Uterus (tissue), 4 donors: ENCODE measurements at places on chromosomes 2 and 18. TPM values are rescaled to one million over a fixed set of nuclear protein-coding genes. Genes with fewer than 3 reads are reported as not detected.

ZEB2 gene
- 177 TPM for total RNA-seq

- H3K4me3 ChIP-seq, result no peak overlapping the region
- peak overlapping the region; percentile 84 for H3K27ac ChIP-seq
- no peaks in the 10 kb centered on the region for H3K36me3 ChIP-seq
- H3K4me1 ChIP-seq, result peaks cover 28% of the 10 kb centered on the region
- no peaks in the 10 kb centered on the region for H3K27me3 ChIP-seq
- DNase-seq, result no peak
These were observed 53.6 kb upstream of the EML6 start for GRCh38 chr2:54669677-54670484.

- no peak overlapping the region for H3K27ac ChIP-seq
- H3K4me1 ChIP-seq, result no peaks in the 10 kb centered on the region
- no peak for DNase-seq
- H3K27me3 ChIP-seq, result no peaks in the 10 kb centered on the region
- no peaks in the 10 kb centered on the region for H3K36me3 ChIP-seq
These were observed 150.4 kb upstream of the SLC1A4 start for GRCh38 chr2:64838817-64839216.

GRCh38 chr2:235898766-235899165 is 269.4 kb downstream of the GBX2 start:
- H3K4me1 ChIP-seq, result no peaks in the 10 kb centered on the region
- no peak overlapping the region for H3K27ac ChIP-seq
- H3K36me3 ChIP-seq, result no peaks in the 10 kb centered on the region
- DNase-seq, result no peak
- no peak overlapping the region for H3K4me3 ChIP-seq

DNA sequence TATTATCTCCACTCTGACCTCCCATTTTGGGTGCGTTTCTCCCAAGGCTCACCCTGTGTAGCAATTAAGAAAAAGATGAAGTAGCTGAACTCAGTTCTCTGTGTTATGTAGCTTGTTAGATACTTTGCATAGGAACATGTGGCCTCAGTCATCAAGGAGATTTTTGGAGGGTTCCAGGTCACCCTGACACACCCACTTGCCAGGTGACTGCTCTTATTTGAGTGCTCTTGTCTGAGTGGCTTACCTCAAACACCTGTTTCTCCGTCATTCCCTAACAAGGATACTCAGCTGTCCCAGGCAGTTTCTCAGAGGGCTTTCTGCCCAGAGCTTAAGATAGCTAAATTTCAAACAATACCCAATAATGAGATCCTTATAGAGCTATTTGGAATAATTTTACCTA is 577.2 kb upstream of the HNMT start:
- H3K36me3 ChIP-seq, result no peaks in the 10 kb centered on the region
- H3K4me3 ChIP-seq, result no peak overlapping the region
- H3K27ac ChIP-seq, result no peak overlapping the region
- H3K27me3 ChIP-seq, result no peaks in the 10 kb centered on the region
- H3K4me1 ChIP-seq, result no peaks in the 10 kb centered on the region

DNA sequence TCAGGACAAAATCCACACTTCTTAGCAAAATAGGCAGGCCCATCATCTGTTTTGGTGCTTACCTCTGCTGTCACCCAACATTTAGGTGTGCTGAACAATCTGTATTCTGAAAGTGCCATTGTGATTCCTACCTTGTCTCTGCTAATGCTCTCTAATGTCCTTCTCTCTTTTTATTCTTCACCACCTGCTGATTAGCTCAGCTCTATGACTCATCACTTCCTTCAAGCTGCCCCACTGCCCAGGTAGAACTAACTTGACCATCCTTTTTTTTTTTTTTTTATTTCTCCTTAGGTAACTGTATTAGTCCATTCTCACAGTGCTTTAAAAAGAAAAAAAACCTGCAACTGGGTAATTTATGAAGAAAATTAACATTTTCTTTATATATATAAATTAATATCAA is 478.7 kb upstream of the POU3F3 start:
- DNase-seq, result no peak
- no peak overlapping the region for H3K4me3 ChIP-seq
- H3K27ac ChIP-seq, result no peak overlapping the region
- H3K27me3 ChIP-seq, result no peaks in the 10 kb centered on the region
